ENCODE measurements at places on chromosomes 7 and 10. TPM values are rescaled to one million over a fixed set of nuclear protein-coding genes. Genes with fewer than 3 reads are reported as not detected.
A peak's percentile ranks its signal among the peaks of the same experiment; 100 is the strongest.

RTKN2 gene
- 0.79 TPM for total RNA-seq

UCN3 gene
- total RNA-seq = not detected

DNA sequence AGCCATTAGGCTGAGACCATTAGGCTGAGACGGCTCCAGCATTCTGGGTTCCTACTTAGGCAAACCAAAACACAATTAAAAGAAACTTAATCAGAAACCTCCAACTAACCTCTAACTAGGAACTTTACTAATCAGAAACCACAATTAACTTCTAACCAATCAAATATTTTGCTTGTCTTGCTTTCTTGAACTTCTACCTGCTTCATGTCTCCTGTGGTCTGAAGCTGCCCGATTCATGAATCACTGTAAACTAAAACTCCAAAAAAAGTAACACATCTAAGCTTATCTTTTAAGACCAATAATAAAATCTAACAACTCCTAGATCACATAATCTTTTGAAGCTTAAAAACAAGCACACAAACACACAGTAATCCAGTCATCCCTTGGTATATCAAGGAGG, 76.1 kb downstream of the PDSS1 start:
- no peak for DNase-seq

SLC26A3 gene
- not detected for total RNA-seq

DNA sequence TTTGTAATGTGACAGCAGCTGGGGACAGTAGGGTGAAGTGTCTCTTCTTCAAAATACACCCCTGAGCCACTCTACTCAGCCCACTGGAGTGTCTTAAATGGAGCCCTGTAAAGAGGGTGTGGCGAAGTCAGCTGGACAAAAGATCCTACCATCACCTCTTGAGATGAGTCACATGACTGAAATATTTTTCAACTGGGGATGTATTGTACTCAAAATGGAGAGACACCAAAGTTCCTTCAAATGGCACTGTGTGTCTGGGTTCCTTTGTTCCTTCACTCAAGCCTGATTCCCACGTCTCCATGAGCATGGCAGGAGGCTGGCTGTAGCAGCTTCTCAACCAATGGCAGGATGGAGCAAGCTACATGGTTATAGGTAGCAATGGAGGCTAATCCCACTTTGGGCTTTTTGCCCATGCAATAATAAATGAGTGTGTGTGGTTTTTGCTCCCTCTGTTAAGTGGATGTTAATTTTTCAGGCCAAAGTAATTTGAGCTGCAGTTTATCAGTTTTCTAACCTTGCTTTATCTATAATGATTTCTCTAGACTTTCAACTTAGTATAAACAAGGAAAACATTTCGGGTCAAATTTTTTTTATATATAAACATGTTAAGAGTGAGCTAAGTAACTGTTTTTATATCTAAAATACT, 68.2 kb downstream of the CLEC2L start:
- no peak for DNase-seq

- peak; percentile 13 for DNase-seq
These were observed 962 bp downstream of the ZKSCAN1 start for GRCh38 chr7:100016215-100016901.

DNA sequence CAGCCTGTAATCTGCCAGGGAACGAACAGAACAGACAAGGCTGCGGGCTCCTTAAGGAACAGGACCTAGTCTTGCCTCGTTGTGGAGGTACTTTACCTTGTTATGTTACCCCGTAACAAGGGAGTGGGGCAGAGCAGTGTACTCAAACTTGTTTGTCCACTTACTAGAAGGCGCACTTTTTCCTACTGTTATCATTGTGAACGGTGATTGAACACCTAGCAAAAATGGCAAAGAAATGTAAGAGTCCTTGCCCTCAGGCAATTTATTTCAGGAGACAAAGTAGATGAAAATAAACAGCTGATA, 620 bp upstream of the IMPDH1 start:
- peak; percentile 76 for DNase-seq

DNA sequence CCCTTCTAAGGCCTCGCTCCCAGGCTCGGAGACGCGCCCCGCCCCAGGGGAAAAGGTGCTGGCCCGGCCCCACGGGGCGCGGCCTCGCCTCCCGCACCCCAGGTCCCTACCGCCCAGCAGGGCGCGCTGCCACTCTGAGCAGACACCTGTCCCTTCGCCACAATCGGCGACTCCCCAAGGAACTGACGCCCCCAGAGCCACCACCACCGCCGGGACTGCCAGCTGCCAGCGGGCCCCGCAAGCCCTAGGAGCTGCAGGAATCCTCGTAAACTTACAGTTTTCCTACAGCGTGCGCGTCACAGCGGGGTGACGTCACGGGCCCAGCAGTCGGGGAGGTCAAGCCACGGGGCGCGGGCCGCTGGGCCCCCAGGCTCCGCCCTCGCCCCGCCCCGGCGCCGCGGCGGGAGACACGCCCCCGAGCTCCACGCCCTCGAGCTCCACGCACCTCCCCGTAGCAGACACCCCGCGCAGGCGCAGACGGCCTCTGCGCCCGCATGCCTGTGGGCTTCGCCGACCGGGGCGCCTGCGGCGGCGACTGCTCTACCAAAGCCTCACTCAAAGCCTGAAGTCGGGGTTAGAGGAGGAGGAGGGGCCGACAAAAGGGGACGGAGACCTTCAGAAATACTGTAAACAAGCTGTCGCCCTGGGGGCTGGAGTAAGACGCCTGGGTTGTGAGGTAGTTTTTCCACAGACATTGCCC, at the start of gene ZNF438:
Gene ZNF438 (minus strand): TSS at position 308 of the 700 bp plus-strand sequence. CDS start 154,831 bp downstream, outside the sequence.
- DNase-seq = peak; percentile 79

DNA sequence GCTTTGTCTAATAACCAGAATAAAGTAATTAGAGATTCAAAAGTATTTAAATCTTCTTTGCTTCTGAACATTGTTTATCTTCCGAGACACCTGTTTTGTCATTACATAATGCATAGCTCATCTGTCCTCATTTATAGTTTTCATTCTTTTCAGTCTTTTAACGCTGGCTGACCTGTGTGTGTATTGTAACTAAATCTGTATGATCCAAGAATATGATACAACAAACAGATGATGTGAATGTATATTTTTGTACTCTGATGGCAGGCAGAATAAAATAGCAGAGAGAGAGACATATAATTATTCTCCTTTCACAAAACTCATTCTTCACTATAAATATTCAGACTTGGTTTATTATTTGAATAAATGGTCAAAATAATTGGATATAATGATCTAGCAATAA, 80.6 kb downstream of the ORC5 start:
- DNase-seq = no peak

- DNase-seq = peak; percentile 31
These were observed 1.3 kb downstream of the HOXA7 start for GRCh38 chr7:27154901-27155815.

DNA sequence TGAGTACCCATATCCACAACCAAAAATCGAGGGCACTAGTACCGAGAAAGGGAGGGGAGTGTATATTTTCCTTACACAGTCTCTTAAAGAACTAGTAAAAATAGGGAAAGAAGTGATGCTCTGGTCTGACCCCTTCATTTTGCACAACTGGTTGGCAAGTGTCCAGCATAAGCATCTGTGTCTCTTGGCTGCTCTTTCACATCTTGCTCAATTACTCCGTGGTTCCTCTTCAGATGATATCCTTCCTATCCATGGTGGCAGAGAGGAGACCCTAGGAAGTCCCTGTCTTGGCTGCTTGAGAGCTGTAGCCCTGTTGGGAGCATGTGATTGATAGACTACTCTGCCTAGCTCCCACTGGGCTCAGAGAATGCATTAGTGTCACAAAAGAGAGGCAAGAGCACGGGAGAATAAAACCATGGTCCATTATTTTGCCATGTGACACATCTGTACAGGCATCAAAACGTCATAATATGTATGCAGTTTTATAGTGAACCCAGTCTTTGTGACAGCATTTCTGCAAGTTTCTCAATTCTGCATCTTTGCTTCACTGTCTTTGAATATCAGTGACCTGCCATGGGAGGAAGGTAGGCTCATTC, 111.8 kb upstream of the ANKRD1 start:
- DNase-seq = no peak

- peak; percentile 7 for DNase-seq
These were observed 9.1 kb downstream of the CHRM2 start for GRCh38 chr7:136877509-136877908.

HIP1 gene
- total RNA-seq = 3.2 TPM

DNA sequence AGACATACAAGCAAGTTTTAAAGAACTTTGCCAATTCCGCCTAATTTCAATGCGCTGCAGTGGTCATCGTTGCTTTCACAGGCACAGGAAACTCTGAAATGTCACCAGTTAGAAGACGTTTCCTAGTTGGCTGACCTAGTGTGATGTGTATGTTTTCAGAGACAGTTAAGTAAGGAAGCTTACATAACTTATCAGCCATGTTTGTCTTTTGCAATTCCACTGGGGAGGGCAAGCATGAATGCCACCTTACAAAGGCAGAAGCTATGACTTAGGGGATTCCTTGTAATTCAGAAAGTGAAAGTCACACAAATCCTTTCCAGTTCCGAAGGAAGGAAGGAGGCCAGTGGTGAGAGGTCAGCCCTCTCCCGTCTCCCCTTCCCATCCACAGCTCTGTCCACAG, 15.0 kb upstream of the NPS start:
- no peak for DNase-seq

- DNase-seq = no peak
These were observed 27.3 kb downstream of the PFKP start for GRCh38 chr10:3094609-3095036.

DNA sequence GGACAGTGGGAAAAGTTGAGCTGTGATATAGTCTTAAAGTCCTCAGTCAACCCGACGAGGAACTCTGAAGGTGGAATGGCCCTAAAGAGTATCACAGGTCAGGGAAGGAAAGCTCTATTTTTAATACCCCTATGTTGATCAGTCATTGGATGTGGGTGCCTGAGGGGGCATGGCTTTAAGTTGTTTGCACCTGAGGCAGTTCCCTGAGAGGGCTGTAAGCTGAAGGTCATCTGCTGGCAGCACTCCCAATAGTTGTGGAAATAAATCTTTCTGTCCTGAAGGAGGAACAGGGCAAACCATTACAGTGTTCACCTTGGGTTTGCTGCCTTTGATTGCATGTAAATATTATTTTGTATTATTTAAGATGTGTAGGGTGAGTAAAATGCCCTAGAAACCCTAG, 17.8 kb upstream of the C1GALT1 start:
- DNase-seq = no peak

LDB3 gene
- under 0.01 TPM for total RNA-seq

KCNH2 gene
- total RNA-seq = 0.13 TPM

GRCh38 chr7:139394540-139394939, 34.8 kb downstream of the LUC7L2 start:
- no peak for DNase-seq

- DNase-seq = no peak
These were observed 491.1 kb upstream of the GHITM start for GRCh38 chr10:83648201-83648600.

EIF5AL1 gene
- total RNA-seq = 0.26 TPM

DNA sequence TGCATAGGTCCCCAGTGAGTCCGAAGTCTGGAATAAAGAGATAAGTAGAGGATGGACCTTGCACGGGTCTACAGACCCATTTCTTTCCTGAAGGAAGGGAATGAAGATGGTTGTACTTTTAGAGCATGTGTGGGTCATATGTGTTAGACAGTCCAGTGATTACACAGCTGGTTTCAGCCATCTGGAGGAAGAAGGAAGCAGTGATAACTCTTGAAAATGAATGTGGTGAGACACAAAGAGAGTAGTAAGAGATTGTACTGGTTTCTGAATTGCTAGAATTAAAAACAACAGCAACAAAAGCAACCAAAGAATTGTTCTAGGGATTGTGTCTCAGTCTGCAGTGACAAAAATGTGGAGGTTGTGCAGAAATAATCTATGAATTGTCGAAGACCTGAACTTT, 258.9 kb downstream of the SUGCT start:
- no peak for DNase-seq

UCMA gene
- total RNA-seq = not detected

BICC1 gene
- total RNA-seq = 1.1 TPM

DNA sequence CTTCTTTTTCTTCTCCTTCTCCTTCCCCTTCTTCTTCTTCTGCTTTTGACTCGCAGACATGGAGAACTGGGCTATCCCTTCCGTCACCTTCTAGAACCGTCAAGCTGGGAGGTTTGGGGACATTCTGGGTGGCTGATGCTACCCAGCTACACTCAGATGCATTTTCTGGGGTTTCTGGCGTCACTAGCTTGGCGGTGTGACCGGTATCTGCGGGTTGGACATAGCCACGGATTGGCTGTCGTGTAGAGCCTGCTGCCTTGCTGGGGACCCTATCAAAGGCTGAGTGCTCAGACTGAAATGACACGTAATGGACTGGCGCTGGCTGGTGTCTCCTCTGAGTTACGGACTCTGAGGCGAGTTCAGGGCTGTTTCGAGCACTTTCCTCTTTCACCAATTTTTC, 101.7 kb downstream of the SVIL start:
- no peak for DNase-seq

DNA sequence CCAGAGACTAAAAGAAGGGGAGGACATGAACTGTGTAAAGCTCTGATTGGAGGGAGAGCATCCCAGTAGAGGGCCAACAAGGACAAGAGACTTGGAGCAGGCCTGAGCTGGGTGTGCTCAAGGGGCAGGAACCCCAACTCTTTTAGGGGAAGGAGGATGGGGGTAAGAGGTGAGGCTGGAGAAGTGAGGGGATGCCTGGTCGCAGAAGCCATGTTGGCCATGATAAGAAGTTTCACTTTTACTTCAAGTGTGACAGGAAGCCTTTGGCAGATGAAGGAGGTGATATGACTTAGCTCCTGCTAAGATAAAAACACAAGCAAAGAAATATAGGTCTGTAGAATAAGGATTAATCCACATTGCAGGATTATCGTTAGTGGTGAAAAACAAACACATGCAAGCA, 208.3 kb downstream of the JAZF1 start:
- DNase-seq = no peak

DNA sequence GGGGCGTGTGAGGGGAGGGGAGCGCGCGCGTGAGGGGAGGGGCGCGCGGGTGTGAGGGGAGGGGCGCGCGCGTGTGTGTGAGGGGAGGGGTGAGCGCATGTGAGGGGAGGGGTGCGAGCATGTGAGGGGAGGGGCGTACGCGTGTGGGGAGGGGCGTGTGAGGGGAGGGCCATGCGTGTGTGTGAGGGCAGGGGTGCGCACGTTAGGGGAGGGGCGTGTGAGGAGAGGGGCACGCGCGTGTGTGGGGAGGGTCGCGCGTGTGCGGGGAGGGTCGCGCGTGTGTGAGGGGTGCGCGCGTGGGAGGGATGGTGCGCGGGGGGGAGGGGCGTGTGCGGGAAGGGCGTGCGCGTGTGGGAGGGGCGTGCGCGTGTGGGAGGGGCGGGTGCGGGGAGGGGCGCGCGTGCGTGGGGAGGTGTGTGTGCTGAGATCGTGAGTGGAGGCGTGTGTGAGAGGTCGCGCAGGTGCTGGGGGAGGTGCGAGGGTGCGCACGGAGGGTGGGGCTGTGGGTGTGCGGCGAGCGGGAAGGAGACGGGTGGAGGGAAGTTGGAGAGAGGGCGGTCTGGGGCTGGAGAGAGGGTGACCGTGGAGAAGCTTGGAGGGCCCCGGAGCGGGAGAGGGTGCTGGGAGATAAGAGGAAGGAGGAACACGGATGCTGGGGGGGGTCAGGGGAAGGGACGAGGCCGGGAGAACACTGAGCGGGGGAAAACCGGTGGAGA, 19.7 kb downstream of the MXI1 start:
- peak; percentile 18 for DNase-seq

DNA sequence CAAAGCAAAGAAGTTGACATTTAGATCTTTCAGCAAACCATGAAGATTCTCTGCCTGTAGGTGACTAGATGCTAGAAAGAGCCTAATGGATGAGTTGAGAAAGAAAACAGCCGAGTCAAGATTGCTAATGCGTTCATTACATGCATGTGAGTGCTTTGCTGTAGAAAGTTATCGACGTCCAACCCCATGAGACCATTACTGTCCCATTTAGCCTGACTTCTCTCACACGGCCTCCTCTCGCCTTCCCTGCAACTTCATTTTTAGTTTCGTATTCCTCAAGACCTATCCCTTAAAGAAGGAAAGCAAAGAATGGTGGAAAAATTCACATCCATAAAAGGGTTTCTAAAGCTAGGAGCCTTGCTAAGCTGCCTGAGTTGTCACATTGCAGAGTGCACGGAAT, 113.7 kb upstream of the DPP6 start:
- no peak for DNase-seq

ACSM6 gene
- total RNA-seq = not detected

All from bronchial epithelial cell (primary cell).